ENCODE measurements at places on chromosomes 3 and 15.

DNA sequence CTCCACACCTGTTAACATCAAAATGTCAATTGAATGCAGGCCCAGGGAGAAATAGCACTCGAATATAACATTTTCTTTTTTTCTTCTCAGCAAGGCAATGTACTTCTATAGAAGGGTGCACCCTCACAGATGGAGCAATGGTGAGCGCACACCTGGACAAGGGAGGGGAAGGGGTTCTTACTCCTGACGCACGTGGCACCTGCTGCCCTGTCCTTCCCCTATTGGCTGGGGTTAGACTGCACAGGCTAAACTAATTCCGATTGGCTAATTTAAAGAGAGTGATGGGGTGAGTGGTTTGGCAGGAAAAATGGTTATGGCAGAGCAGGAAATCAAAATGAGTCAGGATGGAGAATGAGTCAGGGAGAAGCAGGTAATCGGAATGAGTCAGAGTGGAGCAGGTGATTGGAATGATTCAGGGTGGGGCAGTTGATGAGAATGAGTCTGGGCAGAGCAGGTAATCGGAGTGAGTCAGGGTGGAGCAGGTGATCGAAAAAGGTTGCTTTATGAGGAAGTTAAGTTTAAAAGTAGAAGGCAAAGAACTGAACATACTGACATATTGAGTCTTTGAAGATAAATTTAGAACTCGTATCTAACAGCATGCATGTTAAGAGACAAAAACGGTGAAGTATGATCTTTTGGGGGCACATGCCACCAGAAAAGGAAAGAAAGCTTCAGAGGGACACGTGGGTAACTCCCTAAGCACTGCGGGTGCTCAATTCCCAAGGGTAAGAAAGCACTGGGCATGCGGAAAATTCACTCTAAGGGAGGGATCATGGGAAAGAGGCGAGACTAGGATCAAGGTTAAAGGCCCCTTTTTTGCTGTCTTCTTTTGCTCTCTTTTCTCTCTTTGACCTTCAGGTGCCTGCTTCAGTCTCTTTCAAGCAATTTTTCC lies 72.9 kb upstream of the GALNT15 start:
- DNase-seq = no peak

DNA sequence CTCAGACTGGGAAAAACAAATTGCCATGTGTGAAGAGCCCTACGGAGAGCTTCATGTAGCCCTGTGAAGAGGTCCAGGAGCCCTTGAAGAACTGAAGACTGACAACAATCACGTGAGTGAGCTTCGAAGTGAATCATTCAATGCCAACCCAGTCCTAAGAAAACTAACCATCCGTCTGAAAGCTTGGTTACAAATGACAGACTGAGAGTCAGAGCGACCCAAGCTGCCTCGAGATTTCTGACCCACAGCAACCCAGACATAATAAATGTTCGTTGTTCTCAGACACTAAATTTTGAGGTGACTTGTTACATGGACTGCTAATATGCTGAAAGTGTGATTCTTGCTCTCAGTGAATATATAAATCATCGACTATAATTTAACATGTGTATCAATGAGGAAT lies 987.2 kb upstream of the ROBO1 start:
- no peak for DNase-seq

DNA sequence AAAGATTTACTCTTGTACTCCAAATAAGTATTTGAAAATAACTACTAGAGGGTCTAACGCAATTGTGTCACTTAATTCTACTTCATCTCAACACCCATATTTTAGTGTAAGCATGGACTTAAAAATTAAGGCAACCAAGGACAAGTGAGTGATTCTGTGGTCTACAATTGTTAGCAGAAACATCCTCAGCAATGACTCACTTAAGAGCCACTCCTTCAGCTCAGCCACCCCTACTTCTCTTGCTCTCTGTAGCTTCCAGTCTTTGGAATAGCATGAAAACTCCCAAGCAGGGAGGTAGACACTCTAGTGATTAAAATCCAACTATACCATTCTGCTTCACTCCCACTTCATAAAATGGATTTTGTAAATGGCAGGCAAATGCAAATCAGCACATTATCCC lies 116.0 kb upstream of the LRRN1 start:
- DNase-seq = no peak

- DNase-seq = no peak
These were observed 67.1 kb downstream of the APBA2 start for GRCh38 chr15:28952666-28953491.

GRCh38 chr3:46845397-46845859 lies 17.8 kb downstream of the MYL3 start:
- peak; percentile 87 for DNase-seq

Data from adipocyte (in vitro differentiated cells).